Fibroblast of the aortic adventitia (primary cell): ENCODE measurements at places on chromosomes 13 and 19. TPM values are rescaled to one million over a fixed set of nuclear protein-coding genes. Genes with fewer than 3 reads are reported as not detected.

SRRM5 gene
- 0.09 TPM in 1 of 2 replicates, not detected in the other for total RNA-seq

ELSPBP1 gene
- total RNA-seq = not detected in 2 replicates

LHB gene
- total RNA-seq = not detected in 2 replicates

PBX4 gene
- total RNA-seq = 0.33 and 0.45 TPM in 2 replicates

ERICH6B gene
- total RNA-seq = not detected in 2 replicates

KANK2 gene
- total RNA-seq = 398 and 590 TPM in 2 replicates

RNF225 gene
- total RNA-seq = not detected in 2 replicates

ZNF878 gene
- not detected in 2 replicates for total RNA-seq

EDDM13 gene
- total RNA-seq = not detected in 2 replicates

TNFRSF19 gene
- total RNA-seq = 0.08 and 7.3 TPM in 2 replicates

CERS1 gene
- total RNA-seq = 1.1 and 1.6 TPM in 2 replicates
